Activated CD8-positive, alpha-beta memory T cell treated with anti-CD3 and anti-CD28 coated beads for 1 hour (primary cell): ENCODE measurements at places on chromosomes 11 and 22.

DNA sequence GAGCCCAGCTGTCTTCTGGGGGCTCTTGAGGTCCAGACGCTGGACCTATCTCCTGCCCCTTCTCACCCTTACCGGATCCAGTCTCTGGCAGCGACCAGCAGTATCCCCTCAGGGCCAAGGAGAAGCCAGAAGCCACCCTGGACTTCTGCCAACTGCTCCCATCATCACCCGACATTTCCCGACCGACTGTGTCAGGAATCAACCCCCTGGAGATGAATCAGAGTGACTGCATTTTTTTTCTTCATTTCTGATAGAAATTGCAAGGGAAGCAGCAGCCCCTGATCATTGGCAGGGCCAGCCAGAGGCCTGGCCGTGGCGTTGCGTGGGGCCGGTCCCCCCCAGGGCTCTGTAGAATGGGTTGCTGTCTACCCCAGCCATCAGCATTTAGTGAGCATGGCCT, 5.2 kb upstream of the LIF start:
- DNase-seq: no peak

DNA sequence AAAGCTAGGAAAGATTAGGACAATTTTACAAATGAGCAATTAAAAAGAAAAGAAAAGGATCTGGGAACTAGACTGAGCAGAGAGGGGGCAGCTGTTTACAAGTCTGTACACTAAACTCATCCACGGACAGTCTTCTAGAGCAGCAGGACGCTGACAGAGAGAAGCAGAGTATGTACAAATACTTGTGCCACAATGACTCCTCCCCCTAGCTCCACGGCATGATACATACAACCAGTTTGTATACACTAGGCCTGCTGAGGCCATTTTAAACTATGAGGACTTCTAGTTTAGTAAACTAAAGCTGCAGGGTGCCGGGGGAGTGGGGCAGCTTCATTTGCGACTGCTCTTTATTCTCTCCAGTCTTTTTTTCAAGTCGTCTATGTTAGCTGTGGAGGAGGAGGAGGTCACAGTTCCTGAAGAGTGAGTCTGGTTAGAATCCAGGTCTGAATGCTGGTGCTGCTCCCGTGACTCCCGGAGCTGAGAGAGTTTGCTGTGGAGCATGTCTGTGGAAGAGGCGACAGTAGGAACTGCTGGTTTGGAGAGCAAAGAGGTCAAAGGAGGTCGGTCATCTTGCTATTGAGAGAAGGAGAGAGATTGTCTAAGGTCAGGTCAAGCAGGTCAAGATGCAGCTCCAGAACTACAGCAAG, 24.8 kb downstream of the F2 start:
- no peak for DNase-seq

DNA sequence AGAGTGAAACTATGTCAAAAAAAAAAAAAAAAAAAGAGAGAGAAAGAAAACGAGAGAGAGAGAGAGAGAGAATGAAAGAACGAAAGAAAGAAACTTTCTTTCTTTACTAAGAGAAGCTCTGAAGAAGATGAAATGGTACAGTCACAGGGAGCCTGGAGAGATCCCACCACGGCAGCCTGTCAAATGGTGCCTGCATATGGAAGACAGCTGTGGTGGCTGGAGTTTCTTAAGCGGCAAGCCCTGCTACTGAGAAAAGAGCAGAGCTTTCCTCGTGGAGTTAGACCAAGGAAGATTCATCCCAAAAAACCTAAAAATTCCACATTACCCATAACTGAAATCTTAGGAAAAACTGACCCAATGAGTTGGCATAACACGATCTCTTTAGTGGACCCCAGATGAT, 66.7 kb downstream of the MICAL3 start:
- no peak for DNase-seq

DNA sequence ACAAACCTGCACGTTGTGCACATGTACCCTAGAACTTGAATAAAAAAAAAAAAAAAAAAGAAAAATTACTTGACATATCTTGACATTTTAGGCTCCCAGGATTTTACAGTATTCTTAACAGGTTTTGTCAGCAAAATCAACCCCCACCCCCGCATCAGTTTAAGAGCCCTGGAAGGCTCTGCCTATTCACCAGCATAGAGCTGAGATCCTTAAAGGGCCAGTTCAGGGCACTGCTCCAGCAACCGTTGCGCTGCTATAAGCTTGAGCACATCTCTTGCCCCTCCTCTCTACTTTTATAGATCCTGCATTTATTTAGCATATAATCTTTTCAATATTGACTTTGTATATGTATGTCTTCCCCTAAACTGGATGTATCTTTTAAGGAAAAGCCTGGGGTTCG, 697 bp upstream of the PAFAH1B2 start:
- DNase-seq: no peak

DNA sequence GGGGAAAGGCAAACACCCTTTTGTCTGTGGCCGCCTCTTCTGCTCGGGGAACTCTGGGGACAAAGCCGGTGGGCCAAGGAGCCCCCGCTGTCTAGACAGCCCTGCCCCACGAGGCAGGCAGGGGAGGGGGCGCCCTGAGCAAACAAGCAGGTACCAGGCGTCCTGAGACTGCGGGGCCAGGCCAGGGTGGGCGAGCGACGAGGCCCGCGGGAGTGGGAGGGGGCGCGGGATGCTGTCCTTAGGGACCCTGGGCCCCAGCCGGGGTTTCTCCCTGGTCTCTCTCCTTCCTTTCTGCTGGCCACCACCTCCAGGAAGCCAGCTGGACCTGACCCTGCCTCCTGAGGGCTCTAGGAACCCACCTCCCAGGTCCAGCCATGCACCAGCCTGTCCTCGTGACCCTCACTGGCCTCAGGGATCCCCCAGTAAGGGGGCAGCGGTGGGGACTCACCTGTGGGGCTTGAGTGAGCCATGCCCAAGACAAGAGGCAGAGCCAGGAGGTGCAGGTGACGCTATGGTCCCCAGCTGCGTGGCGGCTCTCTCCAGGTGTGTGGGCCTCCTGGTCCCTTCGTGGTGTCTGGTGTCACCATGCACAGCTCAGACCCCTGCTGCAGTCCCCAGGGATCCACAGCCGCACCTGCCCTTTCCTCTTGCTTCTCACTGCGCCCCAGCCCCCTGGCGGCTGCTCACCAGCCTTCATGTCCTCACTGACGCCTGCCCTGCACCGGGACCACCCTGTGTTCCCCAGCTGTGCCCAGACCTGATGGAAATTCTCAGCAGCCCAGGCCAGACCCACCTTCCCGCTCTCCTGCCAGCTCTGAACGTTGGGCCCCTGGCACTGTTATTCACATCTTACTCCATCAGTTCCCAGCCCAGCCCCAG, 26.5 kb upstream of the MUC5AC start:
- DNase-seq: no peak
